Trophoblast cell (in vitro differentiated cells and primary cell): ENCODE measurements at places on chromosomes 3 and 15.
A peak's percentile ranks its signal among the peaks of the same experiment; 100 is the strongest.

- H3K27me3 ChIP-seq: no peaks in the 10 kb centered on the region
- H3K4me3 ChIP-seq: no peak overlapping the region
- H3K27ac ChIP-seq: no peak overlapping the region
- no peaks in the 10 kb centered on the region for H3K4me1 ChIP-seq
Measured at GRCh38 chr3:196991581-196992460, 23.2 kb upstream of the PIGZ start.

DNA sequence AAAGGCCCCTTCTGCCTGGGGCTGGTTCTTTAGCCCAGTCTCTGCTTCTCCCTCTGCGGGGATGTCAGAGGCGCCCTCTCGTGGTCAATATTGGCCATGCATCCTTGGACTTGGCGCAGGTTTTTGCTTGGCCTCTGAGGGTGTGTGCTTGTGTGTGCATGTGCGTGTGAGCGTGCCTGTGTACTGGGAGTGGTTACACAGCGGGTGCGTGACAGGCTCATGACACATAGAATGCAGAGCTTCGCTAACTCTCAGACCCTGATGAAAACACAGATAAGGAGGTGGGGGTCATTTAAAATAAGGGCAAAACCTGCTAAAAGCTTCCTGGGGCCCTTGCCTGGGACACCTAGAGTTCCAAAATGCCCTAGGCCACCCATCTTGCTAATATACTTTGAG is 160.9 kb downstream of the SMAD6 start:
- H3K4me1 ChIP-seq: peaks cover 8% of the 10 kb centered on the region
- H3K27me3 ChIP-seq: no peaks in the 10 kb centered on the region
- no peaks in the 10 kb centered on the region for H3K36me3 ChIP-seq

DNA sequence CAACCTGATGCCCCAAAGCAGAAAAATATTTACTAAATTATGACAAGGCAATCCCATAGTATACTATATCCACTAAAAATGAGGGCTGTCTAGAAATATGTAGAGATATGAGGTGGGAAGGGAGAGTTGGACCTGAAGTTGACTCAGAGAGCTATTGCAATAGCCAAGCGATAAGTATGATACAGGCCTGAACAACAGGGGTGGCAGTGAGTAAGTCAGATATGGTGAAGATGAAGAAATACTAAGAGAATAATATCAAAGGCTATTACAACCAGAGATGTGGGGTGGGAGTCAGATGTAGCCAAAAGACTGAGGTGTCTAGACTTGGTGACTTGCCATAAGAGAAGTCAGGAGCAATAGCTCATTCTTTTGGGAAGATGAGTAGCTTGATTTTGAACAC is 9.2 kb downstream of the HSPBAP1 start:
- H3K27ac ChIP-seq: peak overlapping the region; percentile 77
- H3K27me3 ChIP-seq: no peaks in the 10 kb centered on the region
- peak; percentile 72 for DNase-seq
- H3K4me1 ChIP-seq: peaks cover 6% of the 10 kb centered on the region

- no peak for DNase-seq
- H3K4me3 ChIP-seq: no peak overlapping the region
- no peaks in the 10 kb centered on the region for H3K36me3 ChIP-seq
- H3K27ac ChIP-seq: peak overlapping the region; percentile 54
- peaks cover 24% of the 10 kb centered on the region for H3K4me1 ChIP-seq
Measured at GRCh38 chr3:124256599-124256998, 264.7 kb upstream of the ROPN1 start.

- H3K27ac ChIP-seq: peak overlapping the region; percentile 84
- DNase-seq: peak; percentile 57
- peak overlapping the region; percentile 61 for H3K4me3 ChIP-seq
- H3K4me1 ChIP-seq: peaks cover 19% of the 10 kb centered on the region
- no peaks in the 10 kb centered on the region for H3K36me3 ChIP-seq
- H3K27me3 ChIP-seq: no peaks in the 10 kb centered on the region
Measured at GRCh38 chr3:46845397-46845859, 17.8 kb downstream of the MYL3 start.

- H3K27me3 ChIP-seq: no peaks in the 10 kb centered on the region
- no peaks in the 10 kb centered on the region for H3K4me1 ChIP-seq
- peak; percentile 24 for DNase-seq
- H3K36me3 ChIP-seq: no peaks in the 10 kb centered on the region
- peak overlapping the region; percentile 22 for H3K27ac ChIP-seq
- H3K4me3 ChIP-seq: peak overlapping the region; percentile 87
Measured at GRCh38 chr3:169966951-169967915, 626 bp downstream of the SEC62 start.

GRCh38 chr3:127196002-127196401 is 3.1 kb downstream of the PRR23E start:
- no peaks in the 10 kb centered on the region for H3K4me1 ChIP-seq
- H3K4me3 ChIP-seq: no peak overlapping the region
- H3K36me3 ChIP-seq: no peaks in the 10 kb centered on the region
- H3K27me3 ChIP-seq: no peaks in the 10 kb centered on the region
- DNase-seq: no peak

DNA sequence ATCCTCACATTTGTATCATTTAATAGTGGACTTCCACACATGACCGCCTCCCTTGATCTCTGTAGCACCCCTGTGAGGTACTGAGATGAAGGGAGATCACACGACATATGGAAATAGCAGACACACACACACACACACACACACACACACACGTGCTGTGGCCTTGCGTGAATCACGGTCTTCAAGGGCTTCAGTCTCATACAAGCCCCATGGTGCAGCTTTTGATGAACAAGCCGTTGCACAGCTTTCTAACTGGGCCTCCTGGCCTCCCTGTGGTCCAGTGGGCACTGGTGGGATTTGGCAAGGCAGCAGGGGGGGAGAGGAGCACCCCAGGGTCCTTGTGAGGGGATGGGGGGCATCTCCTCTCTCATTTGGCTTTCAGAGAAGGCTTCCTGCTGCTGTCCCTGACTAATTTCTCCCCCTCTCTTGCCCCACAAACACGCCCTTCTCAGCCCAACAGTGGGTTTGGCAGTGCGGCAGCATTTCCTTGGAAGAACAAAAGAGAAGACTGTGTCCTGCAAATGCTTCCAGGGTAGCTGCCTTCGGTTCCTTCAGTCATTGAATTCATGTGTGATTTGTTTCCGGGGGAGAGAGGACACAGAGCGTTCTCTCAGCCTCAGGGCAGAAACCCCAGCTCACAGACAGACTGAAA is 98.7 kb downstream of the SMAD6 start:
- H3K36me3 ChIP-seq: no peaks in the 10 kb centered on the region
- H3K27me3 ChIP-seq: no peaks in the 10 kb centered on the region
- peaks cover 18% of the 10 kb centered on the region for H3K4me1 ChIP-seq
- peak overlapping the region; percentile 8 for H3K27ac ChIP-seq
- H3K4me3 ChIP-seq: peak overlapping the region; percentile 23

DNA sequence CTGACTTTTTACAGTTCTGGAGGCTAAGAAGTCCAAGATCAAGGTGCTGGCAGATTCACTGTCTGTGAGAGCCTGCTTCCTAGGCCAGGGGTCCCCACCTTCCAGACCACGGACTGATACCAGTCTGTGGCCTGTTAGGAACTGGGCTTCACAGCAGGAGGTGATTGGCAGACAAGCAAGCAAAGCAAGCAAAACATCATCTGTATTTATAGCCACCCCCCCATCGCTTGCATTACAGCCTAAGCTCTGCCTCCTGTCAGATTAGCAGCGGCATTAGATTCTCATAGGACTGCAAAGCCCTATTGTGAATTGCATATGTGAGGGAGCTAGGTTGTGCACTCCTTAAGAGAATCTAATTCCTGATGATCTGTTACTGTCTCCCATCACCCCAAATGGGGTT is 194.7 kb upstream of the THRB start:
- no peaks in the 10 kb centered on the region for H3K36me3 ChIP-seq
- H3K4me3 ChIP-seq: no peak overlapping the region

- H3K36me3 ChIP-seq: no peaks in the 10 kb centered on the region
- H3K27me3 ChIP-seq: no peaks in the 10 kb centered on the region
- no peak for DNase-seq
Measured at GRCh38 chr3:30503446-30503845, 103.0 kb upstream of the TGFBR2 start.

- H3K27ac ChIP-seq: no peak overlapping the region
- no peak for DNase-seq
- H3K27me3 ChIP-seq: no peaks in the 10 kb centered on the region
- H3K4me3 ChIP-seq: no peak overlapping the region
- H3K36me3 ChIP-seq: no peaks in the 10 kb centered on the region
Measured at GRCh38 chr3:72448375-72448823, 399.8 kb downstream of the SHQ1 start.
